Left ventricle myocardium superior (tissue), 1 donor: ENCODE measurements at places on chromosomes 12 and 14. TPM values are rescaled to one million over a fixed set of nuclear protein-coding genes. Genes with fewer than 3 reads are reported as not detected.

DNA sequence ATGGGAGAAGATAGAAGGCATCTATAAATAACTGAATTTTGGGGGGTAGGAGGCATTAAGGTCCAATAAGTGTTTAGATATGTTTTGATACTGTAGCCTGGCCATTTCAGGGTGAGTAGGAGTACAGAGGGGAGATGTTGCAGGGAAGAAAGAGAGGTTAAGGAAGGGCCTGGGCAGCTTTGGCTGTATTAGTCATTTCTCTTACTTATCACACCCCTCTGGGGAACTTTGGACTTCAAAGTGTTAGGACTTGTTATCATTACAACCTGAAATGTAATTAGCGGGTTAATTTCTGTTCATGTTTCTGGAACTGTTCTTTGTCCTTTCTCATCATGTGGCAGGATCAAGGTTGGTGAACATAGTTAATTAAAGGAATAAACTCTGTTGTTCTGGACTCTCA lies 40.3 kb downstream of the SUSD6 start:
- DNase-seq, result no peak

DNA sequence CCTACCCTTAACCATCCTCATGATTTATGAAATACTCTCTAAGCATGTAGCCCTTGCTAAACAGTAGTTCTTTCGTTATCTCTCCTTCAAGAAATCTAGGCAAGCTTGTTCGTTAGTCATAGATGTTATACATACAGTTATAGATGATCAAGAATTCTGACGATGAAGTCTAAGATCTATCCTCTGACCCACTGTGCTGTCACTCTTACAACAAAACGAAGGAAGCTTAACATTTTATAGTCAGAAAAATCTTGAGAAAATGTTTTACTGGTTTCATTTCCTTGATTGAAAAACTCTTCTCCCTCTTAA lies 68.9 kb downstream of the SPPL3 start:
- DNase-seq, result no peak

- DNase-seq, result no peak
Measured at GRCh38 chr14:55245657-55246268, 25.5 kb upstream of the FBXO34 start.

GRCh38 chr14:58571769-58572472 lies 65.8 kb upstream of the DACT1 start:
- no peak for DNase-seq

DNA sequence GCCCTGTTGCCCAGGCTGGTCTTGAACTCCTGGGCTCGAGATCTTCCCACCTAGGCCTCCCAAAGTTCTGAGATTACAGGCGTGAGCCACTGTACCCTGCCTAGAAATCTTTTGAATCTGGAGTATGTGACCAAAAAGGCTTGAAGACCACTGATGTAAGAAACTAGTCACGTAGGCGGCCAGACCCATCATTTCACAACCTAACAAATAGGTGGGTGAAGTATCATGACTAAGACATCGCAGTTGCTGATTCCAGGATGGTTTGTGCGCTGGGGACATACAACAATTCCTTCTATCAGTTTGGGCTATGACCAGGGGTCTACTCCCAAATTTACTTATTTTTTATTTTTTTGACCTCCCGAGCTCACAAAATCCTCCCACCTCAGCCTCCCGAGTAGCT lies 11.8 kb upstream of the CDK2AP1 start:
- DNase-seq, result no peak

DNA sequence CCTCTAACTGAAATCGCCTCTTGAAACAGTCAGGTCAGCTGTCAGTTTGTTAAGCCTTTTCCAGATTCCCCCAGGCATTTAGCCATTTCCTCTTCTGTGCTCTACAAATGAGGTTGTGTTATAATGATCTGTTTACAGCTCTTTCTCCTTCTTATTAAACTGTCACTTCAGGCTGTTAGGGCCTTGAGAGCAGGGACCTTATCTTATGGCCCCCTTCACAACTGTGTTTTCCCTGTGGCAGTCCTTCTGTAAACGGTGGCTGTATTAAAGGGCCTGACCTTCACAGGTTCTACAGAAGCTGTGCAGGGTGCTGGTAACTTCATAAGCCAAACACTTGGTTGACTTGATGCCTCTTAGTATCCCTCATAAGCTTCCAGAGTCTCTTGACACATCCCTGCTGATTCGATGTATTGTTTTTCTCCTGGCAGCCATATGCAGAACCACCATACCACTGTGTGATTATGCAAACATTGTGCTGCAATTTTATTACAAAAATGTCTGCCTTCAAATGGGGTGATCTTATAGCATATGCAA lies 104.7 kb downstream of the PLEKHA5 start:
- no peak for DNase-seq

GRCh38 chr12:109115758-109116610 lies at the start of gene ACACB:
Gene ACACB, plus strand, starts transcription at chr12:109116587. Its CDS starts 22,819 bp downstream, at chr12:109139406.
- peak; percentile 84 for DNase-seq

Gene GOLT1B
- 14.8 TPM for total RNA-seq

Gene PCNX1
- total RNA-seq, result 37.4 TPM

Gene VWF
- total RNA-seq, result 275 TPM

Gene VRTN
- total RNA-seq, result not detected

Gene ESPL1
- 0.17 TPM for total RNA-seq
